T-helper 1 cell (primary cell): ENCODE measurements at places on chromosomes 1 and 21.

- DNase-seq = no peak
Measured at GRCh38 chr1:17679856-17680255, 75.3 kb upstream of the ACTL8 start.

DNA sequence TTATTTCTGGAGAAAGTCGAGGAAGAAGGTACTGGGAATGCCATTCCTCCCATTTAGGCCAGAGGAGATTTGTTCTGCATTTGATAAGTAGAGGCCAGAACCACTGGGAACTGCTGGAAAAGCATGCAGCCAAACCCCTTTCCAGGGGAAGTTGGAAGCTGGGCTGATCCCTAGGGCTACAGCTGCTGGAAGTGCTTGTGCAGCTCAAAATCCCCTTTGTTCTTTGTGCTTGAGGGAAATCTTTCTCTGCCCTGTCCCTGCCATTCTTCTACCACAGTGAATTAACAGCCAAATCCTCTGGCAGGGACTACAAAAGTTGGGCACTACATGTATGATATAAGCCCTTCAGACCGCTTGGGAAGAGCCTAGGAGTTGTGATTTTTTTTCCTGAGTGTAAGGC, 734.1 kb downstream of the LRRIQ3 start:
- DNase-seq = no peak

- DNase-seq = no peak
Measured at GRCh38 chr1:182213163-182213562, 151.7 kb upstream of the ZNF648 start.

DNA sequence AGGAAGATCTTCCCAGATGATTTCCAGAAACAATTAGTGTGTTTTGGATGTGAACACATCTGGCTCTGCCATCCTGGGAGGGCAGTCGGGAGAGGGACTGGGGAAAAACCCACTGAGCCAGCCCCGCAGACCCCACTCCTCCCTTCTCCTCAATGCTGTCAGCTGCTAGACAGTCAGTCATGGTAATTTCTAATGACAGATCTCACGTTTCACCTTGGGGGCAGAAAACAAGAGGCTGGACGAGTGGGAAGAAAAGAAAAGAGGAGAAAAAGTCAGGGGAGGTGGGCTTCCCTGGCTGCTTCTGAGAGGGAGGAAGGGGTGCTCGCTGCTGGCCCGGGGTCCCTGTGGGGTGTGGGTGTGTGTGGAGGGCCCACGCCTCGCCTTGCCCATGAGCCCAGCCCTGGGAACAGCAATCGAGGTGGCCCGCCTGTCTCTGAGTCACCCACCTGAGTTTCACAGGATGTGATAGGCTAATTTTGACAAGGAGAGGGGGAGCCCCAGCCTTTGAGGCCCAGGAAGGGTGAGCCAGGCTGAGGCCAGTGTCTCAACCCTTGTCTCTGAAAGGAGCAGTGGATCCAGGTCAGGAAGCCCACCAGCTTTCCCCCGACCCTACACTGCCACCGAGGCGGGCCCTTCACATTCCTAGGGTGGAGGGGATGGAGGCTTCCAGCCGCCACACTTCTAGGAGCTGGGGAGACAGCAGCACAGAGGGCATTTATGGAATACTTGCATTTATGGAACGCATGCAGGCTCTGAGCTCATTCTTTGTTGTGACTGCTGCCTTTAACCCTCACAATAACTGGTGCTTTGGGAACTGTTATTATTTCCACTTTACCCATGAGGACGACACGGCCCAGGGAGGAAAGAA, 49.1 kb upstream of the IFNLR1 start:
- DNase-seq = no peak

GRCh38 chr1:111804776-111805175, 49.1 kb downstream of the DDX20 start:
- no peak for DNase-seq
